ENCODE measurements at places on chromosomes 7 and 10.

- DNase-seq: peak; percentile 86
These were observed 269.2 kb downstream of the BAMBI start for GRCh38 chr10:28946479-28946878.

GRCh38 chr10:33174674-33175434, 159.6 kb downstream of the NRP1 start:
- DNase-seq: no peak

GRCh38 chr10:5844345-5845055, 31.3 kb upstream of the GDI2 start:
- no peak for DNase-seq

DNA sequence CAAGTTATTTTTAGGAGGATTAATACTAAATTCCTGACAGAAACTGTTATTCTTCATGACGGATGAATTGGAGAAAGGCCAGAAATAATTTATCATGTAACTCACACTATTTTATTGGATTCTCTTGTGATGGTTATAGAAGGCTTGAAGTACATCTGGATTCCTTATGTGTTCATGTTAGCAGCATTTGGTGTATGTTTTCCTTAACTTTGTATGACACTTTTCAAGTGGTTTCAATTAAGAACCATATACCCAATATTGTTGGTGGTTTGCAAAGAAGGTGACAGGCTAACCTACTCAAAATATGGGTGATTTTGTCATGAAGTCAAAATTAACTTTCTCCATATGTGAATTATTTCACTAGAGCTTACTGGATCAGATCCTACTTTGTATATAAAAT, 532.2 kb upstream of the CNTNAP2 start:
- peak; percentile 47 for DNase-seq

GRCh38 chr7:79778786-79779770, 325.6 kb upstream of the MAGI2 start:
- peak; percentile 93 for DNase-seq

- no peak for DNase-seq
These were observed 13.6 kb downstream of the PDK4 start for GRCh38 chr7:95582578-95583293.

- no peak for DNase-seq
These were observed 100.6 kb downstream of the ZNF438 start for GRCh38 chr10:30931094-30931493.

DNA sequence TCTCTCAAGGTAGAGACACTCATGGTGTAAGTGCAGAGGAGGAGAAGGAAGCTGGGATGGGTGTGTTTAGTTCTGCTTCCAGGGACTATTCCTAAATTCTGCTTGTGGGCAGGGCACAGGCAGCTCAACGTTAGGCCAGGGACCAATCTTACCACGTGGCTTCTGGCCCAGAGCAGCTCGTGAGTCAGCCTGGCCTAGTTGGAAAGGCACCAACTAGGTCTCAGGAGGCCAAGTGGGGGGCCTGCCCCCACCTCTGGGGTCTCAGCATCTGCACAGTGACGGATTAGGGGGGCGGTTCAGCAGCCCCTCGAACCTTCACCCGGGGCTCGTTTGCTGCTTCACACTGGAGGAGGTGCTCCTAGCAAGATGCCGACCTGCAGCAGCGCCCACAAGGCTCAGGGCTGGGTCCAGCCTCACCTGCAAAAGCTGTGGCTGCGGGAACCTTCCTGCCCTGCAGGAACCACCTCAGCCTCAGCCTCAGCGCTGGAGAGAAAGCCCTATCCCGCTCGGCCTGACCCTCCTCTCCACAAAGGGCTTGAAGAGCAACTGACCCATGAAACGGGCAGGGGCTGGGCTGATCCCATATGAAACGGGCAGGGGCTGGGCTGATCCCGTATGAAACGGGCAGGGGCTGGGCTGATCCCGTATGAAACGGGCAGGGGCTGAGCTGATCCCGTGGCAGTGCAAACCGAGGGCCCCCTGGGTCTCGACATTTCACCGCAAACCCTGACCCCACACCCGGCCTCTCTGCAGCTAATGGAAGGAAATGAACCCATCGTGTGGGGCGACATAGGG, 447.4 kb downstream of the DNAJB6 start:
- DNase-seq: no peak

DNA sequence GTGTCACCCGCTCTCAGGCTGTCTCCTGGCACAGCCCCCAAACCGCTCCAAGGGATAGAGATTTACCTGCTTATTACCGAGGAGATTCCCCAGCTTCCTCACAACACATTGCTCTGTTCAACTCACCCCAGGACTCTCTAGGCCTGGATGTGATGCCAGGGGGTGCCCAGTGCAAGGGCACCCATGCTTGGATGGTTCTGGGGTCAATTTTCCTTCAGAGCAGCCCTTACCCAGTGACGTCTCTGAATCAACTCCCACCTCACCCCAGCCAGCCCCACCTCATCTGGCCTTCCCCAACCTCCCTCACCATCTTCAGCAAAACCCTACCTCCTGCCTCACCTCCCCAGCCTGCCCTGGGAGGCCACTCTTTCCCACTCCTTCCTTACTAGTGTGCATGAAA, 951.6 kb upstream of the ZNF722 start:
- DNase-seq: no peak

GRCh38 chr10:124992462-124993344, 50.8 kb downstream of the ZRANB1 start:
- DNase-seq: peak; percentile 60

GRCh38 chr7:98280791-98281756, at the start of gene BRI3:
TSS of gene BRI3 (plus strand) at chr7:98281686. CDS start at chr7:98281796, 110 bp downstream.
- peak; percentile 90 for DNase-seq

GRCh38 chr10:22029445-22030236, 26.1 kb upstream of the DNAJC1 start:
- no peak for DNase-seq

DNA sequence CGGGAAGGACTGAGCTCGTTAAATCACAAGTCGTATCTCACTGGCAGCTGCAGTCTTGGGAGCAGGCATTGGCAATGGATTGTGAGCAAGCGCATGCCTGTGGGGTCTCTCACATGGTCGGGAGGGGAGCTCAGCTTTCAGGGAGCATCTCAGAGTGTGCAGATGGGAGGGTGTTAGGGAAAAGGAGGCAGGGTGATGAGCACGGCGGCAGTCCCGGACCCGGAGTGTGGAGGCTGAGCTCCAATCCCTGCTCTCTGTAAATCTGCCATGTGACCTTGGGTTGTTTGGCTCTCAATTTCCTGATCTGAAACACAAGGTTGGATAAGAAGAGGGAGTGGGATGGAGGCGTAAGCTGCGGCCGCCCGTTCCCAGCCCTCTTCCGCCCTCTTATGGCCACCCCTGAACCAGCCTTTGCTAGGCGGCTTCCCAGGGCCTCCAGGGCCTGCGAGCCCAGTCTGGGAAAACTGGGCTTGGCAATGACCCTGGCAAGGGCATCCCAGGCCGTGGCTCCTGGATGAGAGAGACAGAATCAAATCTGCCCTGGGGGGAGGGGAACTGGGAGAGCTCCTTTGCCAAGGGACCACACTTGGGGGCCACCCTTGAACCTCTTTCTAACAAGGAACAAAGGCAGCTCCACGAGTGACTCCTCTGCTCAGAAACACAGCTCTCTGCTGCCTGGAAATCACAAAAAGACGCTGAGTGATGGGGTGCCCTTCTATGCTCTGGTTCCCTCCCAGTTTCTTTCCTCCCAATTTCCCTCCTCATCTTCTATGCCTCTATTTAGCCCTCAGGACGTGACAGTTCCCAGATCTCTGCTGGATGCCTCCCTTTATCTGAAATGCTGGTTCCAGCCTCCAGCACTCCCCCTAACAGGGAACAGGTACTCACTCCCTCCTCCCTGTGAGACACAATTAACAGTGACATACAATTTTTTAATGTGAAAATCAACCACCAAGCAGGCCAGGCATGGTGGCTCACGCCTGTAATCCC, 41.7 kb upstream of the LOXL4 start:
- DNase-seq: peak; percentile 89

DNA sequence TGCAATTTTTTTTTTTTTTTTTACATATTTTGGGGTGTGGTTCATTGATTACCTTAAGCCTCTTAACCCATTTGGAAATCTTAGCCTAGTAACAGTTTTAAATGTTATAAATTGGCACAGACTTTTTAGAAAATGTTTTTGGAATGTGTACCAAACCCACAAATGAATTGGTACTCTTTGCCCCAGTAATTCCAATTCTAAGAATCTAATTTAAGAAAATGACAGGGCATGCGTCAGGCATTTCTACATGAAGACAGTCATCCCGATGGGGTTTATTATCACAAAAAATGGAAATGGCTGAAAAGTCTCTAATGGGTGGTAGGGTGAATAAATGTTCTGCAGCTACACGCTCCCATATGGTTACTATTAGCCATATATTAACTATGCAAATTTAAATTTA, 54.9 kb downstream of the ITIH5 start:
- DNase-seq: peak; percentile 41

GRCh38 chr10:71597821-71598498, 121.6 kb downstream of the C10orf105 start:
- DNase-seq: no peak

DNA sequence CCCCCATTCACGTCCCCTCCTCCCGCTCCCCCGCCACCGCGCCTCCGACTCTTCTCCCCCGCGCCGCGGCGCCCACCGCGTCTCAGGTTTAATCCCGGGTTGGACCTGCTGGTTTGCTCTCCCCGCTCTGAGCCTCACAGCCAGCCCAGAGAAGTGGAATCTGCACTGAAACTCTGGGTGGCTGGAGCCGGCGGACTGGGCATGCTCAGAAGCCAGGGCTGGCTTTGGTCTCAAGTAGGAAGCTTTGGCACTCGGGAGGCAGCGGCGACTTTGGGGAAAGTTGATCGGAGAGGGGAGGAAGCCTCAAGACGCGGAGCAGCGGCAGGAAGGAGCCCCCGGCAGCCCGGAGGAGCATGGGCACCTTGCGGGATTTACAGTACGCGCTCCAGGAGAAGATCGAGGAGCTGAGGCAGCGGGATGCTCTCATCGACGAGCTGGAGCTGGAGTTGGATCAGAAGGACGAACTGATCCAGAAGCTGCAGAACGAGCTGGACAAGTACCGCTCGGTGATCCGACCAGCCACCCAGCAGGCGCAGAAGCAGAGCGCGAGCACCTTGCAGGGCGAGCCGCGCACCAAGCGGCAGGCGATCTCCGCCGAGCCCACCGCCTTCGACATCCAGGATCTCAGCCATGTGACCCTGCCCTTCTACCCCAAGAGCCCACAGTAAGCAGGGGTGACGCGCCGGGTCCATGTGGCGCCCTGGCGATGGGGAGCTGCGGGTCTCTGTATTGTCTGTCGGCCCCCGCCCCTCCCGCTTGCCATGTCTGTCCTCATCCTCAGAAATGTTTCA, at the start of gene PRKG1:
Gene PRKG1 (plus strand): TSS at position 250 of the 791 bp plus-strand sequence.
- DNase-seq: peak; percentile 80

- no peak for DNase-seq
These were observed 110.8 kb upstream of the PPP2R2D start for GRCh38 chr10:131790021-131790420.

DNA sequence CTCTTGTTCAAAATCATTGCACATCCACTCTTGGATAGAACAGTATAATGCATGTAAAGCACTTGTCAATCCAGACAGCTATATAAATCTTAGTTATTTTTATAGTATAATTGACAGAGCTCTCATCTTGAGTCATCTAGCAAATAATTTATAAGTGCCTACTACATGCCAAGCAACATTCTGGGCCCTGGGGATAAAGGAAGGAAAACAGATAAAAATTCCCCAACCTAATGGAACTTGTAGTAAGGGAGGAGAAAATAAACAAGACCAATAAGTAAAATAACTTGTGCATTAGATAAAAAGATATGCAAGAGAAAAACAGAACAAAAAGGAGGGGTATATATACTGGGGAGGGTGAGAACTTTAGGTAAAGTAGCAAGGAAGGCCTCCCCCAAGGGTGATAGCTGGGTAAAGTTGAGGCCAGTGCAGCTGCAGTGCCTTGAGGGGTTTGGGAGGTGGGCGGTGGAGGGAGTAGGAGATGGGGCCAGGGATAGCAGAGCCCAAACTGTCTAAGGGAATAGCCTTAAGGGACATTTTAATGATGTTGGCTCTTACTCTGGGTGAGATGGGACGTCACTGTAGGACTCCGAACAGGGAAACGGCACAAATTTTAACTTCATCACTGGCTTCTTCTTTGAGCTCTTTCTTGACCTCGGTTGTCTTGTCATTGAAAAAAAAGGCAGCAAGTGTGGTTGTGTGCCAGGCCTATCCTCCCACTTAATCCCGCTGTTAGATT, 79.3 kb upstream of the SEC61G start:
- no peak for DNase-seq

DNA sequence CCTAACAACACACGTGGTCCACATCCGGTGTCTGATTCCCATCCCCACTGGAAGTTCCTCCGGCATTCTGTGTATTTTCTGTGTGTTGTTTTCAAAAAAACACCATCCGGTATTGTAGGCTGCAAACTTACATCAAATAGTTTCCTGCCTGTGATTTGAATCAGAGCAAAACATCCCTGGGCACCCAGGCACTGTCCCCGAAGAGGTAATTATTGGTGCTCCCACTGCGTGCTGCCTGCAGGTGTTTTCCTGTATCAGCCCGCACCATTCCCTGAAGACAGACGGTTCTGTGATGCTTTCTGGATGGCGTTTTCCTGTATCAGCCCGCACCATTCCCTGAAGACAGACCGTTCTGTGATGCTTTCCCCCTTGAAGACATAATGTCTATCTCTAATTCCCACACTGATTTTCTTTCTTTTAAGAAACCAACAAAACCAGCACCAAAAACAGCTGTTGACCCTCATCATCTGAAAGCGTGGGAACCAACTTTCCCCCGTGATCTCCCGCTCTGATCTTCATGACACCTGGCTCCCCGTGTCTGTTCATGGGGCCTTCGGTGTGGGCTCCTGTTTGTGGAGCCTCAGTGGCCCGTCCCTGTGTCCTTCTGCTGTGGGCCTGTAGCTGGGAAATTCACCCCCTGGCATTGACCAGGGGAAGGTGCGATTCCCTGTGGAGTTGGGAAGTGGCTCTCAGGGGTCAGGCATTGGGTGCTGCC, 205.3 kb downstream of the ADARB2 start:
- DNase-seq: no peak

- no peak for DNase-seq
These were observed 32.4 kb downstream of the WAPL start for GRCh38 chr10:86489071-86489810.

DNA sequence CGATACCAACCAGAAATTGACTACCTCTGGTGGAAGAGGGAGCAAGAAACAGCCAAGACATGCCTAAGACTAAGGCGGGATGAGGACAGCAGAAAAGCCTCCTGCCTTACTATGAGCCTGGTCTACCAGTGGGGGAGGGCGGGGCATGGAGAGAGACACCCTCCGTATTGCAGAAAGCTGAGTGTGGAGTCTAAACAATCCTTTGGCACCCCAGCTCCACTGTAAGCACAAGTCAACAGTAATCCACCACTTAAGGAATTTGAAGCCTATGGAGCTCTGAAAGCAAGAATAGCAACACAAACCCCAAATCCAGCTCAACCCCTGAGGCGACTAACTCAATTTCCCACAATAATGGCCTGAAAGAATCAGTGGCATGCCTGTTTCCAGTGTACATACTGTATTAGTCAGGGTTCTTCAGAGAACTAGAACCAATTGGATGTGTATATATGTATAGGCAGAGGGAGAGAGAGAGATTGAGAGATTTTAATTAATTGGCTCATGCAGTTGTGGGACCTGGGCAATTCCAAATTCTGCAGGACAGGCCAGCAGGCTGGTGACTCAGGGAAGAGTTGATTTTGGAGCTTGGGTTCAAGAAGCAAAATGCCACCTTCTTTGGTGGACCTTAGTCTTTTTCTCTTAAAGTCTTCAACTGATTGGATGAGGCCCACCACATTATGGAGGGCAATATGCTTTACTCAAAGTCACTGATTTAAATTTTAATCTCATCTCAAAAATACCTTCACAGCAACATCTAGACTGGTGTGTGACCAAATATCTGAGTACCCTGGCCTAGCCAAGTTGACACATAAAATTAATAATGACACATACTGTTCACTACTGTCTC, 13.5 kb downstream of the PPIF start:
- DNase-seq: no peak

- DNase-seq: no peak
These were observed 44.4 kb upstream of the CD36 start for GRCh38 chr7:80593869-80594586.
